Sciatic nerve (tissue), 2 donors: ENCODE measurements at places on chromosomes 5 and 9.
A peak's percentile ranks its signal among the peaks of the same experiment; 100 is the strongest.

- DNase-seq, result no peak
Observed at GRCh38 chr5:133821311-133821741, 147.1 kb downstream of the C5orf15 start.

- no peak for DNase-seq
Observed at GRCh38 chr9:71607461-71607881, 160.8 kb downstream of the CEMIP2 start.

- DNase-seq, result no peak
Observed at GRCh38 chr5:163506095-163506457, 657 bp downstream of the MAT2B start.

DNA sequence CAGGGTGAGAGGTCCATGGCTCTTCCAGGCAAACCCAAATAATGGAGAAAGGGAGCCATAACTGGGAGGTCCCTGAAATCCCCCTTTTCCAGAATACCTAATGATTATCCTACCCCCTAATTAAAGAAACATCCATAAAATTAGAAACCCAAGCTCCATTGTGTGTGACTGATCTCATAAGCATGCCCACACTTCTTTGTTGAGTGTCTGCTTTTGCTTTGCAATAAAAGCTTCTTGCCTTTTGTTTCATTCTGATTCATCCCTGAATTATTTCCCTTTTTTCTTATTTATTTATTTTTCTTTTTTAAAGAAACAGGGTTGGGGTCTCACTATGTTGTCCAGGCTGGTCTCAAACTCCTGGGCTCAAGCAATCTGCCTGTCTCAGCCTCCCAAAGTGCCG lies 33.1 kb downstream of the BTF3 start:
- DNase-seq, result no peak

GRCh38 chr9:88033359-88033702 lies 59.0 kb upstream of the CDK20 start:
- no peak for DNase-seq

GRCh38 chr9:128621730-128622455 lies 34.8 kb downstream of the DYNC2I2 start:
- DNase-seq, result no peak

- no peak for DNase-seq
Observed at GRCh38 chr5:15595929-15596328, 95.9 kb downstream of the FBXL7 start.

- no peak for DNase-seq
Observed at GRCh38 chr5:90551376-90551775, 7.2 kb upstream of the ADGRV1 start.

DNA sequence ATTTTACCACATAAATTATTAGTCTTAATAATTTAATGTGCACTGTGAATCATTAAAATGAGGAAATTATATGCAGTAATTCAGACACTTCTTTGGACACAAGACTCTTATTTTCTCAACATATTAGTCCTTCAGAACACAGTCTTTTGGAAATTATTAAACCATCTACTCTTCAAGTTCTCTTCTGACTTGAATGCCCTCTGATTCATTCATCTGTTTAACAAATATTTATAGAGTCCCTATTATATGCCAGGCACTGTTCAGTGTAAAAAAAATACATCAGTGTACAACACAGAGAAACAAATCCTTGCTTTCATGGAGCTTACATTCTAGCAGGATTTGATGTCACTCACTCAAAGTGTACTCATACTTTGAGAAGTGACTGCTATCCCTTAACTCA lies 163.4 kb upstream of the IL12B start:
- no peak for DNase-seq

DNA sequence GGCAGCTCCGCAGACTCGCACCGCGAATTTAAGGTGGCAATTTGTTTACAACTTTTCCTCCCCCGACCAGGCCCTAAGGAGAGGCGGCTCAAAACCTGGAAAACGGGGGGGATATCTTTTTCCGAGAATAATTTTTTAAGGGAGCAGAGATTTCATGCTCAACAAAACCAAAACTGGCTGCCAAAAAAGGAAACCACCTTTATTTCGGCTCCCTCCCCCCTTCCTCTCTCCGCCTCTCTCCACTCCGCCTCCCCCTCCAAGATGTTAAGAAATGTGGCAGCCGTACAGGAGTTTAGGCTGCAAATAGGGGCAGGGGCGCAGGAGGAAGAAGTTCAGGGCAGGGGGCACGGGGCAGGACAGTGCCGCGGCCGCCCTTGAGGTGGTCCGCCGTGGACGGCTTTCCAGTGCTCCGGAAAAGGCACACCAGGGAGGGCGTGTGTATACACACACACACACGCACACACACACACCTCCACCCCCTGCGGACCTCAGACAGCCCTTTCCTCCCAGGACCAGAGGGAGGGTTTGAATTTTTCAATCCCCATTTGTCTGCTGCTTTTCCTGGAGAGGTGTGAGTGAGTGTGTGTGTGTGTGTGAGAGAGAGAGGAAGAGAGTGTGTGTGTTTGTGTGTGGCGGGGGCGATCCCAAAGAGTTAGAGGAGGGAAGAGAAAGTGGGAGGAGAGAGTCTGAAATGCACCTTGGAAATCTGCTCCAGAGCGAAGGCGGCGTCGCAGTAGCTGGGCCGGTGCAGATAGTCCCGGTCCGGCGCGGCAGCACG lies 9.1 kb downstream of the PTCH1 start:
- DNase-seq, result no peak

DNA sequence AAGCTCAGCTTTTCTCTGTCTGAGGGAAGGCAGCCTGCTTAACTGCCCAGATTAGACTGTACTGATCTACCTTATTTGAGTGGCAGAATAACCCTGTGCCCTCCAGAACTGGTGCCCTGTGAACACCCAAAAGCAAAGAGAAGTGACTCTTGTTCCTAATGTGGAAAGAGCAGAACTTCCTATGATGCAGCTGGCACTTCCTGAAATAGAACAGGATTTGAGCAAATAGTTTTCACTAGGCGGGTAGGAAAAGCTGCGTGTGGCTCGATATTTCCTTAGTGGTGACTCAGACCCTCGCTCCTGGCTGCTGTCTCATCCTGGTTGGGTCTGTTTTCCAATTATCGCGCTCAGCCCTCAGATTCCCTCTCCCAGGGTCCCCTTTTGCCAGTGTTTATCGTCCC lies 89.9 kb downstream of the SH3TC2 start:
- DNase-seq, result no peak

GRCh38 chr5:170860818-170861666 lies 776 bp upstream of the RANBP17 start:
- DNase-seq, result no peak

GRCh38 chr5:101976933-101977332 lies 319.2 kb downstream of the SLCO4C1 start:
- DNase-seq, result no peak

- no peak for DNase-seq
Observed at GRCh38 chr5:108561416-108562204, 179.7 kb upstream of the FBXL17 start.

GRCh38 chr9:89604729-89605464 lies at the start of gene GADD45G:
GADD45G (plus strand) TSS chr9:89605012; CDS start chr9:89605122, 110 bp downstream.
- DNase-seq, result peak; percentile 92

- DNase-seq, result no peak
Observed at GRCh38 chr5:16963821-16964220, 27.7 kb upstream of the MYO10 start.

GRCh38 chr5:14809369-14810155 lies 62.0 kb downstream of the ANKH start:
- peak; percentile 73 for DNase-seq

DNA sequence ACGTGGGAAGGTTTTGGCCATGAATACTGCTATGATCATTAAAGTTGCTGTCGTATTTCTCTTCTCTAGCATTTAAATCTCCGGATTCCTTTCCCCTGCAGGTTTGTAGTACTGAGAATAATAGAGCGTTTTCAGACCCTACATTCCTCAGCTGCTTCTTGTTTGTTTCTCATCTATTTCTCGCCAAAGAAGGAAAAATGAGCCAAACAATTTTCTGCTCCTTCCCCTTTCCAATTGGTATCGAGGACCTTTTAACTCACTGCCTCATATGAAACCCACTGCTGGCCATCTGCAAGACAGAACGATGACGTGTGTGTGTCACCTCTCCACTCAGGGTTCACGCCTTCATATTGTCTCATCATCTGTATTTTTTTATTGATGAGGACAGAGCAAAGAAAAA lies 689.4 kb upstream of the WWC1 start:
- DNase-seq, result no peak

GRCh38 chr5:68395302-68395701 lies 179.7 kb downstream of the PIK3R1 start:
- DNase-seq, result no peak

DNA sequence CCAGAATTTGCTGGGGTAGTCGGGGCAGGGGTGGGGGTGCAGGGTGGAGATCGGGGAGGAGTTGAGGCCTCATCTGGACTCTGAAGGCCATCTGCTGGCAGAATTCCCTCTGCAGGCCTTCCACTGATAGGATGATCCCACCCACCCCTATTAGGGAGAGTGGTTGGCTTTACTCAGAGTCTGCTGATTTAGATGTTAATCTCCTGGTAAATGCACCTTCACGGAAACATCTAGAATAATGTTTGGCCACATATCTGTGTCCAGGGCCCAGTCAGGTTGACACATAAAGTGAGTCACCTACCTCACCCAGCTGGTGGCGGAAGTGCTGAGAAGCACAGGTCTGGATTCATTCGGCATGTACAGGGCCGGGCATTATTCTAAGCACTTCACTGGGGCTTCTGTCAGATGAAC lies 50.0 kb downstream of the DAPK1 start:
- no peak for DNase-seq

DNA sequence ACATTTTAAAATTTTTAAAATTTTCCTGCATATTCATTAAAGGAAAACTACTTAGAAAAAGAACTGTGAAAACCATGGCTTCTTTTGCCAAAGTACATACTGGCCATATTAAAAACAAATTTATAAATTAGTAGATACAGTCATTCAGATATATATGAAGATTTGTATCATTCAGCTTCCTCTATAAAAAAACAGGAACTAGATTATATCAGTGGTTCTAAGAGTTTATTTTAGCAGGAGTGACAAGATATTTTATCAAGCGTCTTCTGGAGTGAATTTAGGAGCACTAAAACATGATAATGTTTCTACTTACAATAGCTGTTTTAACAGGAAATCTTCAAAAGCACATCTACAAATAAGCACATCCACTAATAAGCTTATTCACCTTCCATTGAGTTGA lies 171.4 kb downstream of the RAPGEF6 start:
- no peak for DNase-seq

DNA sequence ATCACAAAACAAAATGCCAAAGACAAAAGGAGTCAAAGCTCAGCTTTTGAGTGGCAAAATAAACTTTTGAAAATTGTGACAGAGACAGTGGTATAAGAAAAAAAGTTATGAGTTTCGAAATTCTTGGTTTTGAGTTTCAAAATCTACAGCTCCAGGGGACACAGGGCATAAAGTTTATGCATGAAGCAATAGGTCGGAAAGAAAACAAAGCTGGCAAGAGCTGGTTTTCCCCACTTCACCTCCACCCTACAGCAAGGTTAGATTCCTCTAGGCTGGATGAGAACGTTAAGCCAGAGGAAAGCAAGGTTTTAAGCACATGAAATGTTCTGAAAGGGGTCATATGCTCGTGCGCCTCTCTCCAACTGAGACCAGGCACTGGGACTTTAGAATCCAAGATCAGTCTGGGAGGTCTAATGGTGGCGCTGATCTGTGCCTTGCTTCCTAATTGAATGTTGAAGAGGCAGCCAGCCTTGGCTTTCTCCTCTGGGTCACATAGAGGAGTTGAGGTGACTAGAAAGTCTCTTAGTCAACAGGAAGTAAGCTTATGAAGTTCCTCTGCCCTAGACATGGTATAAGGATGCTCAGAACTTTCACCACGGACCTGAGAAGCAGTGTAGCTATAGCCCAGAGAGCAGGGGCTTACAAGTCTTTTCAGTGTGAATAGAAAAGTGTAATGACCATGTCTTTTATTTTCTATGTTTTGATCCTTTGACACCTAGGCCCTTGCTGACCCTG lies 167.7 kb upstream of the DMAC1 start:
- DNase-seq, result no peak

GRCh38 chr5:135546101-135546500 lies 10.3 kb upstream of the NEUROG1 start:
- DNase-seq, result no peak

DNA sequence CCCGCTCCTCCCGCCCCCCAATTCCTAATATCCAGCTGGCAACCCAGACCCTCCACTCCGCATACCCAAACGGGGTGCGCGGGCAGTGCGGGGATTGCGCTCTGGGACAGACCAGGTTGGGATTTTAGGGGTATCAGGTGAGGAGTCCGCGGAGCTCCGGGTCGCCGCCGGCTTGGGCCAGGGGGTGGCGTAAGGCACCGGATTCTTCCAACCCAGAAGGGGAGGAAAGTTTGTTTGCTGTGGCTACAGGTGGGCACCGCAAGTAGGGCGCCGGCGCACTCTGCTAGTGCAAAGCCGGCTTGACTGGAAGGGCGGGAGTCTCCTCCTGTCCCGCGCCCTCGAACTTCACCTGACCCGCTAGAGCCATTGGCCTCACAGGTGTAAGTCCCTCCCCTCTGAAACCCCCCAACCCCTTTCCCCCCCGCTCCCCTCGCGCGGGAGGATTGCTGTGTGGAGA lies 709 bp downstream of the IQGAP2 start:
- peak; percentile 64 for DNase-seq

DNA sequence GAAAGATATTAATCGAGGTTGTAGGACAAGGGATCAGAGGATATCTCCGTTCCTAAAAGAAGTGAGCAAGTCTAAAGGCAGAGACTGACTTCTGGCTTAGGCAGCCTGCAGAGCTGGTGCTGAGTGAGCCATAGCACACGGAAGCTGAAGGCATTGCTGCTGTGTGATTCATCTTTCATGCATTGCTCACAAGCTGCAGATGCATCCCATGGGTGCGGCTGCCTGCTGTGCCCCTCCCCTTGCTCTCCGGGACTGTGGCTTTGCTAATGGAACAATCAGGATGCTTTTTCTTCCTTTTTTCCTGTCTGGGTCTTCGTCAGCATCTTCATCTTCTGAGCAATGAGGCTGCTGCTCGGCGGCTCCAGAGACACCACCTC lies 341.4 kb downstream of the DIRAS2 start:
- no peak for DNase-seq

DNA sequence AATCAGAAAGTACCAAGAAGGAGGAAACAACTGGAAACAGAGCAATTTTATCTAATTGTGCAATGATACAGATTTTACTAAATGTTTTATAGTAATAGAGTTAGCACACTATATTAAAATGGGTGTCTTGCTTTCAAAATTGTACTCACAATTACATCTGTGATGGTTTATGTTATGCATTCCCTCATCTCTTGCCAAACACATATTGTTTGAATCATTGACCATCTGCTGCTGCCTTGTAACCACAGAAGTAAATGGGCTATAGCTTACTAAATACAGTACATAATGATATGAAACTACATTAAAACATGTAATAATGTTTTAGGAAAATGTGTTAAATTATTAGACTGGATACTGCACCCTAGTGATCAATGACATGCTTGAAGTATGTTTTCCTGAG lies 158.1 kb downstream of the SLC25A46 start:
- no peak for DNase-seq

- no peak for DNase-seq
Observed at GRCh38 chr5:6705088-6705487, 8.1 kb upstream of the TENT4A start.

DNA sequence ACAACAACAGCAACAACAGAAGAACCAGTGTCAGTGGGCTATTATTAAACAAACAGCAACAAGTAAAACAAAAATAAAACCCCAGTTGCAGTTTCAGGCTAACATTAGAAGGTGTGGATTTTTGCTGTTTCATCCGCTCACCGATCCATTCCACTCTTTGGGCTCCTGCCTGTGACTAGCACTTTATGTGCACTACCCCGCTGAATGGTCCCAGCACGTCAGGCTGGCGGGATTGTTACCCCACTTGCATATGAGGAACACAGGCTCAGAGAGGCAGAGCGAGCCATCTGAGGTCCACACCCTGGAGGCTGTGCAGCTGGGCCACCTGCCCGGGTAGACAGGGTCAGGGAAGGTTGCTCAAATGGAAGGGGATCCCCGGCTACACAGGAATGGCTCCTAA lies 26.0 kb downstream of the NSG2 start:
- no peak for DNase-seq
